ENCODE measurements at places on chromosomes 4 and X.

GRCh38 chr4:55397520-55398321 is 2.0 kb downstream of the TMEM165 start:
- DNase-seq = no peak

GRCh38 chr4:168585168-168586091 is 88.6 kb downstream of the PALLD start:
- peak; percentile 53 for DNase-seq

DNA sequence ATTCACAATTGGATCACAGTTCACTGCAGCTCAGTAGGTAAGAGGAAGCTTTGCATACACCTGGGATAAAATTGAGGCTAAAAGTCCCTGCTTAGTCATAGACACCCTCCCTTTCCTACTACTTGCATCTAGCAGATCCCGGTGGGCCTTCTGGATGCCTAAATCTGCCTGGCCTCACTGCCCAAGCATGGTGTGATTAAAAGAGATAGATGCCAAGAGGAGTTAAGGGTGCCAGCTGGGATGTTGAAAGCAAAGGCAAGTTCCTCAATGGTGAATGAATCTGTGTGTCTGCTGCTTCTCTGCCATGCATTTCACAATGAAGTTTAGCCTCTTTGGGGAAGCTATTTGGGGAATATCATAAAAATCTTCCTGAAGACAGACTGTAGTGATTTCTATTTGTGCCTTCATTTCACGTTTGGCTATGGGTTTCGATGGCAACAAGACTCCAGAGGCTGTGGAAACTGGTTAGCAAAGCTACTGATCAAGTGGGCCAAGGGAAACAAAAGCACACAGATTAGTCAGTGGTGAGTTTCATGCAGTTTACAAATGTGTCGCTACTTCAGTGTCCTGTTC is 534.0 kb downstream of the ANKRD50 start:
- DNase-seq = no peak

- DNase-seq = no peak
Observed at GRCh38 chr4:120857312-120857711, 65.2 kb downstream of the PRDM5 start.

DNA sequence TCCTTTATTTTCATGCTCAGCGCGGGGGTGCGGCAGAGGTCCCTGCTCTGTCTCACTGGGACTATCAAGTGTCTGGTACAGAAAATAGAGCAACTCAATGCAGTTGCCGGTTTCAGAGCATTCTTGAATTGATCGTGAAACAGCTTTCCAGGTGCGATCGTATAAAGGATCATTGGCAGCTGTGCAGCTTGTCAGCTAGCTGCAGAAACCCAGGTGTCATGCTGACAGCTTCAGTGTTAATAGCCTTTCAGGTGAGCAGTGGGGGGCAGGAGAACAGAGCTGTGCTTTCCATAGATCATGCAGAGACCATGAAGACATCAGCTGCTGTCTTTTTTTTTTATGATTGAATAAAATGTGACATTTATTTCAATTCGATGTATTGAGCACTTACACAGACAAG is 583.9 kb downstream of the NLGN4X start:
- DNase-seq = no peak

- DNase-seq = no peak
Observed at GRCh38 chr4:87026800-87027495, 92.1 kb downstream of the AFF1 start.
